ENCODE measurements at places on chromosomes 12 and 14.
A peak's percentile ranks its signal among the peaks of the same experiment; 100 is the strongest.

- no peak for DNase-seq
- H3K36me3 ChIP-seq: no peaks in the 10 kb centered on the region
- H3K4me1 ChIP-seq: no peaks in the 10 kb centered on the region
- H3K4me3 ChIP-seq: no peak overlapping the region
Observed at GRCh38 chr12:20653871-20654270, 41.3 kb upstream of the SLCO1C1 start.

- no peak overlapping the region for H3K4me3 ChIP-seq
- H3K27me3 ChIP-seq: no peaks in the 10 kb centered on the region
- no peak overlapping the region for H3K27ac ChIP-seq
- no peak for DNase-seq
Observed at GRCh38 chr12:94636462-94637085, 13.8 kb downstream of the TMCC3 start.

DNA sequence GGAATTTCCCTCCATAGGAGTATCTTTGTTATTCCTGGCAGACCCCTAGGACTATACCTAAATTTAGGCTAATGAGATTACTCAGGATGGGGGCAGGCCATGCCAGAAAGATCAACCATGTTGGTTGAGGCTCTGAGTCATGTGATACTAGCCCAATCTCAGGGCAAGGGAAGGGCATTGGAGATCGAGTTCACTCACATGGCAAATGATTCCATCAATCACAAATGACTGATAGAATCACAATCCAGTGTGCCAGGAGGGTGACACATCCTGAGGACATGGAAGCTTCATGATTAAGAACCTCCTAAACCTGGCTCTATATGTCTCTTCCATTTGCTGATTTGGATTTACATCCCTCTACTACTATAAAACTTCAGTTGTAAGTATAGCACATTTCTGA is 182.3 kb downstream of the NTF3 start:
- H3K36me3 ChIP-seq: no peaks in the 10 kb centered on the region
- no peaks in the 10 kb centered on the region for H3K4me1 ChIP-seq
- no peak overlapping the region for H3K27ac ChIP-seq
- no peak overlapping the region for H3K4me3 ChIP-seq

GRCh38 chr14:24816011-24816928 is 182.3 kb upstream of the GZMB start:
- peaks cover 8% of the 10 kb centered on the region for H3K27me3 ChIP-seq
- no peaks in the 10 kb centered on the region for H3K4me1 ChIP-seq
- no peak overlapping the region for H3K4me3 ChIP-seq
- H3K27ac ChIP-seq: no peak overlapping the region
- H3K36me3 ChIP-seq: no peaks in the 10 kb centered on the region

- peak; percentile 60 for DNase-seq
- H3K27ac ChIP-seq: no peak overlapping the region
- peaks cover 47% of the 10 kb centered on the region for H3K27me3 ChIP-seq
- H3K36me3 ChIP-seq: no peaks in the 10 kb centered on the region
- peaks cover 4% of the 10 kb centered on the region for H3K4me1 ChIP-seq
- no peak overlapping the region for H3K4me3 ChIP-seq
Observed at GRCh38 chr12:52884526-52885293, 20.2 kb downstream of the KRT8 start.

- H3K4me3 ChIP-seq: no peak overlapping the region
- H3K4me1 ChIP-seq: peaks cover 10% of the 10 kb centered on the region
- H3K36me3 ChIP-seq: peaks cover 9% of the 10 kb centered on the region
- DNase-seq: no peak
- no peak overlapping the region for H3K27ac ChIP-seq
- no peaks in the 10 kb centered on the region for H3K27me3 ChIP-seq
Observed at GRCh38 chr14:34935488-34935887, 47.3 kb upstream of the SRP54 start.

DNA sequence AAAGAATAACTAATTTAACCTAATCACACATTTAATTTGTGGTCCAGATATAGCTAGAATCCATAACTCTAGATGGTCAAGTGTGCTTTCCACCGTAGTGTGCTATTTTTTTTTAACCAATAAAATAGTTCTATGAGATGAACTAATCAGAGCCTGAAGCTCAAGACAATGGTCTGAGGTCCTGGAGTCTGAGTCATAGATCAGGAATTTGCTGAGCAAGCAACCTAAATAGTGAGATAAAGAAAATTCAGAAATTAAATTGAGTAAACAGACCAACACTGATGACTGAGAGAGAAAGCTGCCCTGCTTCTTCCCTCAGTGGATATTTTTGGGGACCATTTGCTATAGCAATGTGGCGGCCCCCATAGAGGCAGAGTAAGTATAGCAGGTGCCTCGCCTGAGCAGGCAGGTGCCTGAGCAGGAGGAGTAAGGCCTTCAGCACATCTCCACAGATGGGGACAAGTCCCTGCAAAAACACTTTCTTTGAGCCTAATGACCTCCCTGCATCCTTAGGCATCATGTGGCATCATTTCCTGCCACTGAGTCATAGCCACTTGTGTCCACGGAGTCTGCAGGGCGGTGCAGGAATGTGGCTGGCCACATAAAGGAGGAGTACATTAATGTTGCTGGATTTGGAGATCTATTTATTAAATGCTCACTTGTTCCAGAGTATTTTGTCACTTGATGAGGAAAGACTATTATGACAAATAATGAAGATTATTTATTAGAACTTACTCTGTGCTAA is 13.9 kb upstream of the CLEC4E start:
- H3K4me1 ChIP-seq: no peaks in the 10 kb centered on the region
- H3K27ac ChIP-seq: no peak overlapping the region
- H3K27me3 ChIP-seq: peaks cover 17% of the 10 kb centered on the region

DNA sequence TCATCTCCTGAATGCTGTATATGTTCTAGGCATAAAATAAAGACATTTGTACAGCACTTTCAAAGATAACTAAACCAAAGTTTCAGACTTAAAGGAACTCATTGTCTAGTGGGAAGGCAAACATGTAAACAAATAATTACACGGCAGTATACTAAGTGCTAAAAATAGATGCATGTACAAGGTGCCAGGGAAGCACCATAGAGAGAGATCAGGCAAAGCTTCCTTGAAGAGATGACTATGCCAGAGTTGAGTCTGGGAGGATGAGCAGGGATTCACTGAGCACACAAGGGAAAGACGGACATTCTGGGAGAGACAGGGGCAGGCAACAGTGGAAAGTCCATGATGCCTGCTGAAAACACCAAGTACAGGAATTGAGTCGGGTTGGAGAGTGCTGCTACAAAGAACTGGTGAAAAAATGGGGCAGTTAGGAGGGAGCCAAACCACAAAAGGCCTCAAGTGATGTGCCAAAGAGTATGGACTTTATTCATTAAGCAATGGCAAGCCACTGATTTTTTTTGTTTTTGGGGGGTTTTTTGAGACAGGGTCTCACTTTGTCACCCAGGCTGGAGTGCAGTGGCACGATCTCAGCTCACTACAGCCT is 26.8 kb downstream of the ANKS1B start:
- no peak overlapping the region for H3K4me3 ChIP-seq
- H3K4me1 ChIP-seq: no peaks in the 10 kb centered on the region
- no peak overlapping the region for H3K27ac ChIP-seq
- no peaks in the 10 kb centered on the region for H3K27me3 ChIP-seq
- H3K36me3 ChIP-seq: no peaks in the 10 kb centered on the region

DNA sequence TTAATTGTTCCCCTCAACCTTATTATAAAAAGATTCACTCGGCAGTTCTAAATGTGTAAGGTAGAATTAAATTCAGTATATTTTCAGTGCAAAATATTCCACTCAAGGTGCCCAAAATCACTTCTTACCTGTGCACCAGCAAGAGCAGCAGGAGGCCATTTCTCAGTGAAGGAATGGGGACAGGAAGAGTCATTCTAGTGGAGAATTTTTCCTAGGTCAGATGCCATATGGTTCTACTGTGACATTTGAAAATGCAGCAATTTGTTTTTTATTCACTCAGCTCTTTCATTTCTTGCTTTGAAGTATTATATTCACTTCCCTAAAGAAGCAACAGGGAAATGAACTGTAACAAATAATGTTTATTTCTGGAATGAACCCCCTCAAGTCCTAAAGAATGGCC is 264.0 kb upstream of the SYT1 start:
- no peak for DNase-seq
- H3K27ac ChIP-seq: no peak overlapping the region
- H3K4me1 ChIP-seq: no peaks in the 10 kb centered on the region
- no peak overlapping the region for H3K4me3 ChIP-seq

DNA sequence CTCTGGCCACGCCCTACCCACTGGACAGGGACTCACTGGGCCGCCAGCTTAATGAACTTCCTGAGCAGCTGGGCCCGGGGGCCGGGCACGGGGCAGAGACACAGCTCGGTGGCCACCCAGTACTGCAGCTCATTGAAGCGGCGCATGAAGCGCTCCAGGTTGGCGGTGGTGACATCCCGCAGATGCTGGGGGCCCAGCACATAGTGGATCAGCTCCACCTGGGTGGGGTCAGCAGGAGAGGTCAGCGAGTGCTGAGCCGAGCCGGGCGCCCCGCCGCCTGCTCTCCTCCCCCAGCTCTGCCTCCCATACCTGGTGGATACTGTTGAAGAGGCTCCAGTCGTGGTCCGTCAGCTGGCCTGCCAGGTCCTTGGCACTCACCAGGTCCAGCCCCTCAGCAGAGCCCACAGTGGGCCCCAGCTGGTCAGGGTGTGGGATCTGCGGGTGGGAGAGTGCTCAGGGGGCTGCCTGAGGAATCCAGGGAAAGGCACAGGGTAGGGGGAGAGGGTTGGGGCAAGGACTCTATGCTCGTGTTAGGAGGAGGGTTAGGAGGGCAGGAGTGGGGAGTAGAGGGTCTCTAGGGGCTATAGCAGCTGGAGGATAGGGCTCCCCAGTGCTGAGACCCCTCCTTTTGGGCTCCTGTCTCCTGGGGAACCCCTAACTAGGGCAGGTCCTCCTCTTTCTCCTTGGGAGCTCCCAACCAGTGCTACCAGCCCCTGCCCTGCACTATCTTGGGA is 15.5 kb upstream of the ENDOU start:
- no peaks in the 10 kb centered on the region for H3K27me3 ChIP-seq
- H3K27ac ChIP-seq: peak overlapping the region; percentile 88
- H3K4me1 ChIP-seq: peaks cover 57% of the 10 kb centered on the region
- DNase-seq: peak; percentile 41
- H3K4me3 ChIP-seq: peak overlapping the region; percentile 67

- no peaks in the 10 kb centered on the region for H3K27me3 ChIP-seq
- no peaks in the 10 kb centered on the region for H3K4me1 ChIP-seq
- DNase-seq: no peak
- peaks cover 12% of the 10 kb centered on the region for H3K36me3 ChIP-seq
- H3K27ac ChIP-seq: no peak overlapping the region
Observed at GRCh38 chr12:49458816-49459215, 80.0 kb upstream of the KCNH3 start.

GRCh38 chr12:41460906-41461305 is 272.8 kb downstream of the PDZRN4 start:
- H3K27me3 ChIP-seq: no peaks in the 10 kb centered on the region
- no peak overlapping the region for H3K27ac ChIP-seq
- DNase-seq: no peak
- no peaks in the 10 kb centered on the region for H3K4me1 ChIP-seq
